ENCODE measurements at places on chromosomes 7 and 10. TPM values are rescaled to one million over a fixed set of nuclear protein-coding genes. Genes with fewer than 3 reads are reported as not detected.

DNA sequence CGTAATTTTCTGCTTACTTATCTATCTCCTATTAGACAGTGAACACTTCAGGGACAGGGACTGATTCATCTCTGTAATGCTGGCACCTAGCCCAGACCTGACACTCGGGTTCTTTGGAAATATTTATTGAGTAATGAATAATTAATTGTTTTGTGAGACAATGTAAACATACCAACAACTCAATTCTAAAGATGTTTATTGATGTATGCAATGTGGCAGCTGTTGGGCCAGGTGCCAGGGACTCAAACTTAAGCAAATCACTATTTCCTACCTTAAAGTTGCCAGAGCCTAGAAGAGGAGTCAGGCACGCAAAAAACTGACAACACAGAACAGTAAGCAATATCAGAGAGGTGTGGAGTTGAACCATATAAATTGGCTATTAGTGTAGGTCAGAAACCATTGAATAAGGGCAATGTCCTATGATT, 63.6 kb upstream of the BMPER start:
- no peaks in the 10 kb centered on the region for H3K36me3 ChIP-seq
- H3K4me3 ChIP-seq: no peak overlapping the region
- no peak for DNase-seq
- H3K27ac ChIP-seq: no peak overlapping the region
- peaks cover 11% of the 10 kb centered on the region for H3K4me1 ChIP-seq
- peaks cover 37% of the 10 kb centered on the region for H3K27me3 ChIP-seq

GRCh38 chr7:75771224-75771623, 787 bp downstream of the CCL26 start:
- no peak overlapping the region for H3K4me3 ChIP-seq
- no peaks in the 10 kb centered on the region for H3K27me3 ChIP-seq
- H3K36me3 ChIP-seq: no peaks in the 10 kb centered on the region
- H3K4me1 ChIP-seq: peaks cover 3% of the 10 kb centered on the region

DNA sequence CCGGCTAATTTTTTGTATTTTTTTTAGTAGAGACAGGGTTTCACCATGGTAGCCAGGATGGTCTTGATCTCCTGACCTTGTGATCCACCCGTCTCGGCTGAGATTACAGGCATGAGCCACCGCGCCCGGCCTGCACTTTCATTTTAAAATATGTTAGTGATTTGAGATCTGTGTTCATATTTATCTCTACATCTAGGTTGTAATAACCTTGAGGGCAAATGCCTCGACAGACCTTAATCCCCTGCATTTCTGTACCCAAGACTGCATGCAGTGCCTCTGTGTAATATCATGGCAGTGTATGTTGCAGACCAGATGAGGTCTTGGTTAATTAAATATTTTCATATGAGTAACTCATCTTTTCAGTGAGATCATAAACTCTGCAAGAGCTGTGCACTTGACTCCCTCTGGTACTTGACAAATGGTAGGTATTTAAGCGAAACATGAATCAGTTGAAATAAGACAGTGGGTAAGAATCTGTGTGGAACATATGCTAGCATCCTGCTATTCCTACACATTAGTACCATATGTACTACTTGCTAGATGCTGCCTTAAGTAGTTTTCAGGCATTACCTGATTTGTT, 673.9 kb upstream of the ANKRD30A start:
- H3K27me3 ChIP-seq: no peaks in the 10 kb centered on the region
- no peak overlapping the region for H3K4me3 ChIP-seq
- H3K4me1 ChIP-seq: peaks cover 22% of the 10 kb centered on the region
- no peak for DNase-seq
- no peaks in the 10 kb centered on the region for H3K36me3 ChIP-seq
- no peak overlapping the region for H3K27ac ChIP-seq

DNA sequence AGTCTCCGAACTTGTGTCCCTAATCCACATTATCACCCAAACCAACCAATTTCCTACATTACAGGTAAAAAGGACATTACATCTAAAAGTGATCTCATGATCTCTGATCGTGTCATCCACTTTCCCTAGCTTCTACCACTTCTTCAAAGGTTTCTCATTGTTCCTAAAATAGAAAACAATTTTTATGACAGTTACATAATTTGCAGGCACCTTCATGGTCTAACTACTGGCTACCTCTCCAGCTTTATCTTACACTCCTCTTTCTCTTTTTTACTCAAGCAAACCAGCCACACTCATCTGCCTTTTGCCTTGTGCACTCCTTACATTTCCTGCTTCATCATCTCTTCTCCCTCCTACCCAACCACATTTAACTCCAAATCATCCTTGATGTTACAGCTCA, 886.7 kb upstream of the SORCS1 start:
- DNase-seq: no peak
- no peaks in the 10 kb centered on the region for H3K27me3 ChIP-seq

DNA sequence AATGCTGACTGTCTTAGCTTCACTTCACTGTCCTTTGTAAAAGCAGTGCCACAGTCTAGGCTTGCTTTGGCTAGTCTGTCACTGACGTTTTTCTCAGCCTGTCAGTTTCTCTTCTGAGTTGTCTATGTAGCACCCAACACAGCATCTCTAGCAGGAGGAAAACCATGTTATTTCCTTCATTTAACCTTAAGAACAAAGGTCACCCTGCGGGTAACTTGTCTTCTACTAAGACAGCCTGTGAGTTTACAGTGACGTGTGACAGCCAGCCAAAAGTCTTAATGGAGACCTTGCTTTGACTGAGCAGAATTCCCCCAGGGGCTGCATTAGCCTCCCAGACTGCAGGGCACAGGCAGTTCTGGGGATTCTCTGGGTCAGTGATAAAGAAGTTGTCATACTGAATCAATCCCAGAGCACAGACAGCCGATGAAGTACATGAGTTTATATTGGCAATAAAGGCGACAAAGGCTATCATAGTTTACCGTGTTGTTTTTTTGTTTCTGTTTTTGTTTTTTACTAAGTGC, 296.0 kb upstream of the KIAA1217 start:
- no peaks in the 10 kb centered on the region for H3K36me3 ChIP-seq
- DNase-seq: no peak
- peaks cover 29% of the 10 kb centered on the region for H3K27me3 ChIP-seq
- H3K27ac ChIP-seq: no peak overlapping the region
- H3K4me3 ChIP-seq: no peak overlapping the region

GRCh38 chr10:57638411-57638810, 629.3 kb downstream of the IPMK start:
- no peak for DNase-seq
- no peaks in the 10 kb centered on the region for H3K36me3 ChIP-seq
- H3K4me3 ChIP-seq: no peak overlapping the region
- H3K27me3 ChIP-seq: no peaks in the 10 kb centered on the region

- DNase-seq: no peak
- no peak overlapping the region for H3K27ac ChIP-seq
- no peaks in the 10 kb centered on the region for H3K27me3 ChIP-seq
- H3K4me1 ChIP-seq: no peaks in the 10 kb centered on the region
Measured at GRCh38 chr10:125840955-125841354, 17.6 kb downstream of the BCCIP start.

GRCh38 chr10:48514255-48514654, 90.6 kb downstream of the ARHGAP22 start:
- no peak for DNase-seq
- H3K27ac ChIP-seq: no peak overlapping the region
- H3K4me3 ChIP-seq: no peak overlapping the region
- H3K4me1 ChIP-seq: peaks cover 14% of the 10 kb centered on the region
- peaks cover 6% of the 10 kb centered on the region for H3K27me3 ChIP-seq
- H3K36me3 ChIP-seq: no peaks in the 10 kb centered on the region

DNA sequence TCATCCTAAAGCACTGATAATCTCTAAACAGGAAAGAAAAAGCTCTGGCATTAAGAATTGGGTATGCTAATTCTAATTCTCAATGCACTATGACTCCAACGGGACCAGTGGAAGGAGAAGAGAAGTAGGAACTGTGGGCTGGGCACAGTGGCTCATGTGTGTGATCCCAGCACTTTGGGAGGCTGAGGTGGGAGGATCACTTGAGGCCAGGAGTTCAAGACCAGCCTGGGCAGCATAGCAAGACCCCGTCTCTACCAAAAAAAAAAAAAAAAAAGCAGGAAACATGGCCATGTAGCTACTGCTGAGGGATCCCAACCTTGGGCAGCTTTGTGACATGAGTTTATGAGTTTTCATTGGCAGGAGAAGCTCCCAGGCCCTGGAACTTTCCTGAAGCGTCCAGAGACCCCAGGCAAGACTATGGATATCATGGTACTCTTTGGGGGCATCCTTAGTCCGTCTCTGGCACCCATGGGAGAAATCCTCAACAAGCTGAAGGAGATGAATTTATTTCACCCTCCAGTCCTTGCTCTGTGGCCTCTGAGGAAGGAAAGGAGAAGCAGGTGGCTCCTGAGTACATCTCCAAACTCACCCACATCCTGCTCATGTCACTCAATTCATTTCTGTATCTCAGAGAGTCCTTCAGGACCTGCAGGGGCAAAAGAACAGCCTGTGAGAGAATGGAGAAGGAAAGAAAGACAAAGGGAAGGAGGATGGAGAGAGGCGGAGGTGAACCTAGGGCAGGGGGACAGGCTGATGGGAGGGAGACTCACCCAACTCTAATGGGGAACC, 99.5 kb downstream of the SPDYE5 start:
- H3K27ac ChIP-seq: no peak overlapping the region
- no peaks in the 10 kb centered on the region for H3K27me3 ChIP-seq
- H3K36me3 ChIP-seq: peaks cover 24% of the 10 kb centered on the region
- no peak overlapping the region for H3K4me3 ChIP-seq
- peaks cover 5% of the 10 kb centered on the region for H3K4me1 ChIP-seq
- DNase-seq: no peak

DNA sequence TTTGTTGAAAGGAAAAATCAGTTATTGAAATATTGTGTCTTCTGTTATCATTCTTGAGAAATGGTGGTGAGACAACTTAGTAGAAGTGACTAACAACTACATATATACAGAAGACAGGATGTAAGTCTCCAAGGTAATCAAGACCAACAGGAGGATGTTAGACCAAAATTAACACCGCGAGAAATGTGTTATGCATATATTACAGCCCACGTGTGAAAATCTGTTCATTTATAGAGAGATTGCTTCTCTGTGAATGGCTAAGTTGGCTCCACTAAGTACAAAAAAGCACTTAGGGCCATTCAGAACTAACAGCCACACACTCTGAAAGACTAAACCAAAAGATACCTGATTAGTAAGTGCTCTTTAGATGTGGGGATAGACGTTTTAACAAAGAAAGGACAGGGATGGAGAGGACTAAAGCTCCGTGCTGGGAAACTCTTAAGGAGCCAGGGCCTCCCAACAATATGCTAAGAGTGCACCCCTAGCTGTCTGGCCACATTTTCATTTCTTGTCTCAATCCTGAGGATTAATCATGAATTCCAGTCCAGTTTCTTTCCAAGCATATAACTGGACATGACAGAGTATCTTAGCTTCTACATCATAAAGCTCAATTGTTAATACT, 26.5 kb downstream of the HDAC9 start:
- no peaks in the 10 kb centered on the region for H3K27me3 ChIP-seq
- no peak overlapping the region for H3K27ac ChIP-seq
- no peak overlapping the region for H3K4me3 ChIP-seq
- H3K36me3 ChIP-seq: no peaks in the 10 kb centered on the region

GRCh38 chr10:51288511-51288910, 214.2 kb downstream of the PRKG1 start:
- no peak overlapping the region for H3K27ac ChIP-seq
- DNase-seq: no peak
- H3K4me3 ChIP-seq: no peak overlapping the region
- no peaks in the 10 kb centered on the region for H3K27me3 ChIP-seq
- no peaks in the 10 kb centered on the region for H3K4me1 ChIP-seq

- H3K36me3 ChIP-seq: no peaks in the 10 kb centered on the region
- no peak for DNase-seq
- peaks cover 3% of the 10 kb centered on the region for H3K27me3 ChIP-seq
- peaks cover 22% of the 10 kb centered on the region for H3K4me1 ChIP-seq
- H3K4me3 ChIP-seq: no peak overlapping the region
- no peak overlapping the region for H3K27ac ChIP-seq
Measured at GRCh38 chr10:118145256-118145655, 98.5 kb upstream of the RAB11FIP2 start.

GRCh38 chr10:66378117-66378876, 547.5 kb upstream of the LRRTM3 start:
- DNase-seq: no peak
- no peaks in the 10 kb centered on the region for H3K36me3 ChIP-seq
- H3K4me1 ChIP-seq: no peaks in the 10 kb centered on the region
- no peak overlapping the region for H3K4me3 ChIP-seq
- H3K27ac ChIP-seq: no peak overlapping the region
- H3K27me3 ChIP-seq: no peaks in the 10 kb centered on the region

DNA sequence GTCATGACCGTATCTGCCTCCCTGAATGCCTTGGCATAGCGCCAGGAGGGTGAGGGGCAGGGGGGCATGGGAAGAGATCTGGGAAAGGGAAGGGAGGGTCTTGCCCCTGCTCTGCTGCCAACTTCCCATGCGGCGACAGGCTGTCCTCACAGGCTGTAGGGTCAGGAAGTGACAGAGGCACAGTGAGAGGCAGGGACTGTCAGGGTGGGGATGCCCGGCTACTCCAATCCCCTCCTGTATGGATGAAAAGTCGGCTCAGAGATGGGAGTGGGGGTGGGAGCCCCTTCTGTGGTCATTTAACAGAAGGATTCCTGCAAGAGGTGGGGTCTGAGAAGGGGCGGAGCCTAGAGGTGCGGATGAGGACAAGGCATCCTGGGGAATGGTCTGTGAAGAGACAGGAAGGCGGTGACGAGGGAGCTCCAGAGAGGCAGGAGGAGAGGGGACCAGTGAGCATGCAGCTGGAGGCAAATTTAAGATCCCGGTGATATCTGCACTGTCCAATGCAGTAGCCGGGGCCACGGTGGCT, 20.8 kb upstream of the UNC5B start:
- H3K27me3 ChIP-seq: peaks cover 9% of the 10 kb centered on the region
- no peak overlapping the region for H3K4me3 ChIP-seq
- no peak for DNase-seq
- H3K27ac ChIP-seq: no peak overlapping the region
- peaks cover 4% of the 10 kb centered on the region for H3K4me1 ChIP-seq

DNA sequence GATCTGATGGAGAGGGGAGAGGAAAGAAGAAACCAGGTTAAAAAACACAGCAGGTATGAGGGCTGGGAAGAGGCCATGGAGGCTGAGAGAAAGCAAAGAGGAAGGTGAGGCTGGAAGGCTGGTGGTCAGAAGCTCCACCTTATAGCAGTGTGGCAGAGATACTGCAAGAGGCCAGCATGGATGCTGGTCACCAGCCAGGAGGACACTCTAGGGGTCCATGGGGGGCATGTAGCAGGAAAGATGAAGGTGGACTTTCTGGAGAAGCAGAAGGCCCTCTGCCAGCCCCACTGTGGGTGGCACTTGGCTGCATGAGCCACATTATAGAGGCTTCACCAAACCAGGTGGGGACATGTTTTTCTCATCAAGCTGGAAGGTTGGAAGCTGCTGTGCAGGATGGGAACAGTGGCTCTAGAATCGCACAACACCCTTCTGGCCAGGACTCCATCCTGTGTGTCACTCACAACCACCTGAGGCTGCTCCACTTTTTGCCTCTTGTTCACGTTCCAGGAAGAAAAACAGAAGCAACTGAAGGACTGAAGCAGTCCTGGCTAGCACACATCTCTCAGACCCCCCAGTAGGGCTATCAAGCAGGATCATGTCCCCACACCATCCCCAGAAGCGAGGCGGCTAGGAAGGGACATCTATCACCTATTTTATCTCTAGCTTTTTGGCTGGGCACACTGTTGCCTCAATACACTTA, 587.5 kb upstream of the MGMT start:
- H3K27ac ChIP-seq: no peak overlapping the region
- H3K27me3 ChIP-seq: peaks cover 11% of the 10 kb centered on the region
- no peak overlapping the region for H3K4me3 ChIP-seq
- H3K4me1 ChIP-seq: no peaks in the 10 kb centered on the region
- H3K36me3 ChIP-seq: no peaks in the 10 kb centered on the region

Gene MRLN
- total RNA-seq: 0.75 TPM

Gene CYP26C1
- total RNA-seq: not detected

Gene PWWP2B
- 22.6 TPM for total RNA-seq

Gene AKR1C1
- 18.6 TPM for total RNA-seq

Gene TAF3
- 9.9 TPM for total RNA-seq

Gene ANKRD61
- total RNA-seq: 0.31 TPM

Measured in type B pancreatic cell (in vitro differentiated cells).